Epithelial cell of esophagus (primary cell): ENCODE measurements at places on chromosomes 1 and 21.

GRCh38 chr1:210254298-210254697 lies 21.7 kb downstream of the SERTAD4 start:
- no peak for DNase-seq

GRCh38 chr1:194568610-194569009 lies 1382.2 kb upstream of the B3GALT2 start:
- peak; percentile 18 for DNase-seq

DNA sequence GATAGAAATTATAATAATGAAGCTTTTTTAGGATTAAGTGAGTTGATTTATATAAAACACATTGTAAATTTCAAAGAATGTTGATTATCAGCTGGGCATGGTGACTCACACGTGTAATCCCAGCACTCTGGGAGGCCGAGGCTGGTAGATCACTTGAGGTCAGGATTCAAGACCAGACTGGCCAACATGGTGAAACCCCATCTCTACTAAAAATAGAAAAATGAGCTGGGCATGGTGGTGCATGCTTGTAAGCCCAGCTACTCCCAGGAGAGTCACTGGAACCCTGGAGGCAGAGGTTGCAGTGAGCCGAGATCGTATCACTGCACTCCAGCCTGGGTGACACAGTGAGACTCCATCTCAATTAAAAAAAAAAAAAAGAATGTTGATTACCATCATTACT lies 18.4 kb downstream of the ADAMTS1 start:
- peak; percentile 84 for DNase-seq

DNA sequence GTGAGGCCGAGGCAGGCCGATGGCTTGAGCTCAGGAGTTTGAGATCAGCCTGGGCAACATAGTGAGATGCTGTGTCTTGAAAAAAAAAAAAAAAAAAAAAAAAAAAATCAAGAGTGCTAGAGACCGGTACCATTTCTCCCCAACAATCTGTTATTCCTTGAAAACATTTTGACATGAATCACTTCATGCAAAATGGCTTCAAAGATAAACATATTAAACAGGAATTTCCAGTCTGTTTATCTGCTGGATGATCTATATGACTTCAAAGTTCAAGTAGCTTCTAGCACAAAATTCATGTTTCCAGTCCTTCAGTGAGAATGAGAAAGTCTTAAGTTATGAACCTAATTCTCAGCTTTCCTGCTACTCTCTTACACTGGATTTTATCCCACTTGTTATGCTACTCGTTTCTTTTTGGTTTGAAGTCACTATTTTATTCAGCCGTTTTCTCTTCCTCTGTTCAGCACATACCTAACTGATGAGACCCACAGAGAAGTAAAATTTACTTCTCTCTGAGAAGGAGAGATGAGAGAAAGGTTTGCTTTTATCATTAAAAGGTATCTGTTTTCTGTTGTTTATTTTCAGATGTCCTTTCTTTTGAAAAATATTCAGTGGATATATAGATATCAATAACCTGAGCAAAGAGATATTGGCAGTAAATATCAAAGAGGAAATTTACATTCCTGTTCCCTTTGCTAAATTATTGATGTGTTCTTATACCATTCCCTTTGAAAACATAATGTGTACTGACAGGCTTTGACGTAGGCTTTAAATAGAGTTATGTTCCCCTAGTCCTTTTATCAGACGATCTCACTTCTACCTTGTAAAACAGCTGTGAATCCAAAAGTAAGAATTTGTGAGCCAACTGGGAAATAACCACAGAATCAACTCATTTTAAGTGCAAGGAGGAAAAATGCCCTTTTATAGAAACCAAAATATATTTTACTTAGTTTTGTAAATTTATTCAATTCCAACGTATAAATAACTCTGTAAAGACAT lies 38.2 kb downstream of the CD46 start:
- peak; percentile 44 for DNase-seq

DNA sequence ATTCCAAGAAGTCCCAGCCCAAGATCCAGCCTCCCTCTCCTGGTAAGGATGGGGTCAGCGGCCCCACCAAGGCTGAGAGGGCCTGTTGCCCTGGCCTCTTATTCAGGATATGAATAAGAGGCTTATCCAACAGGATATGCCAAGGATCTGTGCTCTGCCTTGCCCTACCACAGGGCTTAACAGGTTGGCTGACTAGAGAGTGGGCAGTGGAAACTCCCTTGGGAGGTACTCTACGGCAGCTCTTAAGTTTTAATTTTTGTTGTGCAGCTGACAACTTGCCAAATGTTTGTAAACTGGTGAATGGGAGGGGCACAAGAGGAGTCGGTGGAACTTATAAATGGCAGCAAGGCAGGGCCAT lies 16.5 kb upstream of the PIGV start:
- no peak for DNase-seq

DNA sequence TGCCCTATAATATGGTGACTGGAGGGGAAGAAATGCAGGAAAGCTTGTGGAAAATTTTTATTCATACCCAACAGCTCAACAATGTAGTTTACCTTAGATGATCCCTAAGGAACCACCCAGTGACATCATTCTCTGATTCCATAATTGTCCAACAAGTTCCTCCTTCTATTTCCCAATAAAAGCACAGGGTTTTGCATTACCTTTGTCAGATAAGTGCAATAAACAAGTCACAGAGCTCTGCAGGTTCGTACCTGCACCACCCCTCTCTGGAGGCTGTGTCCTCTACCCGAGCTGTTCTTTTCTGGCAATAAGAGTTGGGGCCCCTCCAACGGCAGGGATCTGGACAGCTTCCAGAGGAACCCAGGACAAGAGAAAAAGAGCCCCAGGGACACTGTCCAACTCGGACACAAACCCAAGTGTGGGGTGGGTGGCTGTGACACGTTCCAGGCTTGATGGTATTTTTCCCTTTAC lies 38.8 kb downstream of the RCAN1 start:
- peak; percentile 97 for DNase-seq

- DNase-seq: no peak
Observed at GRCh38 chr1:225819346-225820192, 9.6 kb downstream of the EPHX1 start.

DNA sequence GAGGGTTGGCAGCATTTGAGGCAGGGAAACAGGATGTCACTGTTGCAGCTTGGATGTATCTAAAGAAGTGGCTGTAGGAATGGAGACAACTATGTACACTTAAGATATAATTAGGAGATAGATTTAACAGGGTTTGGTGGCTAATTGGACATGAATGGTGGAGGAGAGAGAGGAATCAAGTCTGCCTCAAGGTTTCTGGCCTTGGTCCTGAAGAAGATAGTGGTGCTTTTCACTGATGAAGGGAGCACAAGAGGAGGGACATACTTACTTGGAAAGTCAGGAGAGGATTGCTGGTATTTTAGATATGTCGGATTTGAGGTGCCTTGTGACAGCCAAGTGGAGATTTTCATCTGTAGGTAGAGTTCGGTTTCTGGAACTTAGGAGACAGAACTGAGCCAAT lies 123.9 kb downstream of the ST6GALNAC3 start:
- no peak for DNase-seq

DNA sequence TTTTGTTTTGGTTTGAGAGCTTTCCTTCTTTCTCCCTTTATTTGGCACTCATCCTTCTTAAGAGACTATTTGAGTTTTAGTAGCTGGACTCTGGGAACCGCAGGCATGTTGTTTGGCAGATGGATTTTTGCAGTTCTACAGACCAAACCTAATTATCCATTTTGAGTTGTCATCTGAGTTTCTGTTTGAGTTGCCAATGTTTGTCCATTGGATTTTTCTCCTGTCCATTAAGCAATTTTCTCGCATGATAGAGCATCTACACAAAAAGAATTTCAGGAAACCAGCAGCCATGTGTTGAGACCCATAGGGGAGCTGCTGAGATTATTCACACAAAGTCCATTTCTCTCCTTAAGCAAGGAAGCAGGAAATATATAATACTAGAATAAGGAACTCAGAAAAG lies 17.2 kb upstream of the CXADR start:
- no peak for DNase-seq

DNA sequence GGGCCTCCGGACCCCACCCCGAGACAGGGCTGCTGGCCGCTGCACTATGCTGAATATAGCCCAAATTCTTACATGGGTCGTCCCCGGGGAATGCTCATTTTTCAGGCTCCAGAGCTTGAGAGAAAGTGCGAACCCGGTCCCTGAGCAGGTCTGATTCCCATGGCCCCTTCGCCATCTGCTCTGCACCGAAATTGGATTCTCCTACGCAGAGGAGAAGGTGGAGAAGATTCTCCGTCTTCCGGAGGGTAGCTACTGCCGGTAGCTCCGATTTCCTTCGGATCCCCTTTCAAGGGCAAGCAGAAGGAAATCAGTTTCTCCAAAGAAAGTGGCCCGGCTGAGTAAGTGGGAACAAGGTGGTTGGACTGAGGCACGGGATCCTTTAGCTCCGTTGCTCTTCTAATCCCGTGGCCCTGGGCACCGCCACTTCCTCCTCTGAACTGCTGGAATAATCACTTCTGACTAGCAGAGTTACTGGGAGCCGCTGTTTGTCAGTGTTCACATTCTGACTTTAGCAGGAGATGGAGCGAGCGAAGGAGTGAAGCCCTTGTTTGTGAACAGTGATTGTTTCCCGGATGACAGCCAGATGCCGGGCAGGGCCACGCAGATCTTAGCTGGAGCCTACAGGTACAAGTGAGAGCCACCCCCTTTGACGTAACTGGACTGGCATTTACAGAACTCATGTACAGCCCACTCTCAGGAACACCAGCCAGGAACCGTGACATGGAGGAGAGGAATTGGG lies 1.1 kb upstream of the ZNF496 start:
- peak; percentile 75 for DNase-seq

GRCh38 chr1:16402742-16403141 lies 34.5 kb downstream of the SPATA21 start:
- no peak for DNase-seq

DNA sequence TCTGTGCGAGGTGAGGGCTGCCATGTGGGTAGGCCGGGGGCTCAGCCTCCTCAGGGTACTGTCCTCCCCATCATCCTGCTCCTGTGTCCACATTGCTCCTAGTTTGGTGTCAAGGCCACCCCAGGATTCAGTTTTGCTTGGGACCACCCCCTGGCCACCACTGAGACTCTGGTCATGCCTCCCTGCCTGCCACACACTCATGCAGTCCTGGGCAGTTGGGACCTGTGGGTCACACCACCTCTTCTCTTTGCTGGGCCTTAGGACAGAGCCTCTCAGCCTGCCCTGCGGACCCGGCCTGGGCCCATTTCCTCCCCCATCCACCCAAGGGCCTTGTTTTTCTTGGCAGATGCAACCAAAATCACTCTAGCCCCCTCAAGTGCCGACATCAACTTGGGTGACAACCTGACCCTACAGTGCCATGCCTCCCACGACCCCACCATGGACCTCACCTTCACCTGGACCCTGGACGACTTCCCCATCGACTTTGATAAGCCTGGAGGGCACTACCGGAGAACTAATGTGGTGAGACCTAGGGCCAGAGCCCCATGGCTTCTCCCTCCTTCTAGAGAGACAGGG lies 19.4 kb downstream of the TMEM81 start:
- no peak for DNase-seq

GRCh38 chr1:107474877-107475612 lies 334.2 kb downstream of the NTNG1 start:
- no peak for DNase-seq

GRCh38 chr1:51070640-51071039 lies 31.4 kb upstream of the C1orf185 start:
- peak; percentile 66 for DNase-seq

DNA sequence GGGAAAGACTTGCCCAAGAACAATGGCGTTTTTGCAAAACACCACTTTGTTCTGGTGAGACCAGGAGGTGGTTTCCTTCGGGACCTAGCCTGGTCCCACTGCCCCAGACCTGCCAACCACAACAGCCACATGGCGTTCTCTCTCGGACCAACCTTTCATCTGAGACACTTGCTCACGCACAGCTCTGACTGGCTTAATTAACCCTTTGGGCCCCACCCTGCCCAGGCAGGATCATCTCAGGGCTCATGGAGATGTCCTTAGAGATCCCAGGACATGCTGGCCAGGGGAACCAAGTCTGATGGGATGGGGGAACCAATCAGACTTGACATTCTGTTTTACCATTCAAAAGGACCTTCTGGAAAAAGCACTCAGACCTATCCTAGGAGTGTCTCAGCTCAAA lies 97.8 kb upstream of the SLC2A1 start:
- DNase-seq: no peak

DNA sequence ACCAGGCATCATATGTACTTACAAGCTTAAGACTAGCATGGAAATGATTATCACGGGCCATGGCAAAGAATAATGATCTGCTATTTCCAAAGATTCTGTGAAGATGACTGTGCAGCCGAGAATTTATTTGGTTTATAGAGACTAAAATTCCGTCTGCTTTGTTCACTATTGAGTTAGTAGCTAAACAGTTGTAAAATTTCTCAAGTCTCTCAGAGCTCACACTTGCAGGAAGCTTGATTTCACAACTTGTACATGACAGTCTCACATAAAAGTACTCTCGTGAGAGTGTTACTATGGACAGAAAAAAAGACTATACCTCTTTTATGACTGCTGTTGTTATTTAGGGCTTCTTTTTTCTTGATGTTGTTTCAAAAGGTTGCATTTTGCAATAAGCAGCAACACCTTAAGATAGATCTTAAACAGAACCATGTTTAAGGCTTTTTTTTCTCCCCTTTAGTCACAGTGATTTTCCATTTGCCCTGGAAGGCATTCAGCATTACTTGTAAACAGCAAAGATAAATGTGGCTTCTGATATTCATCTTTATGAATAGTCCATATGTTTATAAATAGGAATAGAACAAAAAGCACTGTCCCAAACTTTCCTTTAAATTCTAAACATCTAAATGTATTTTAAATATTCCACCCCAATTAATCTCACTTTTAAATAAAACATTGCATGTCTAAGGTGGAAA lies 24.8 kb downstream of the ST6GALNAC5 start:
- DNase-seq: no peak

- DNase-seq: no peak
Observed at GRCh38 chr1:95364546-95364945, 130.5 kb downstream of the RWDD3 start.

GRCh38 chr1:216888731-216889130 lies 165.5 kb upstream of the ESRRG start:
- DNase-seq: no peak

- DNase-seq: peak; percentile 65
Observed at GRCh38 chr1:63920154-63921117, 146.6 kb downstream of the ROR1 start.

DNA sequence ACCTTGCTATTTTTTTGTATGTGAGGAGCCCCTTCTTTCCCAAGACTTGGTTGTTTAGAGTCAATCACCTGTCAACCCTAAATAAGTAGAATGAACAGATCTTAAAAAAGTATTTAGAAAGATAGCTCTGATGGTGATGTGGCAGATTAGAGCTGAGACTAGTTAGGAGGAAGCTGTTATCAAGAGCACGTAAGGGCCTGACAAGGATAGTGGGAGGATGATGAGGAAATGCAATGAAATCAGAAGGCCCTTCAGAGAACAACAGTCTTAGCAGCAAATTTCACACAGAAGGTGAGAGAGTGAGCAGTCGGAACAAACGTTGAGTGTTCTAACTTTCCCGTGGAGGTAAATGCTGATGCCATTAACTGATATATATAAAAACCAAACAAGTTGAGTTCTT lies 15.9 kb upstream of the S1PR1 start:
- no peak for DNase-seq

GRCh38 chr1:89665941-89666340 lies 33.0 kb downstream of the LRRC8C start:
- no peak for DNase-seq
